NCI-H1048 (cell line): ENCODE measurements at places on chromosomes 7 and 10.
A peak's percentile ranks its signal among the peaks of the same experiment; 100 is the strongest.

- DNase-seq, result no peak
Observed at GRCh38 chr10:1048349-1048731, 579 bp downstream of the IDI1 start.

DNA sequence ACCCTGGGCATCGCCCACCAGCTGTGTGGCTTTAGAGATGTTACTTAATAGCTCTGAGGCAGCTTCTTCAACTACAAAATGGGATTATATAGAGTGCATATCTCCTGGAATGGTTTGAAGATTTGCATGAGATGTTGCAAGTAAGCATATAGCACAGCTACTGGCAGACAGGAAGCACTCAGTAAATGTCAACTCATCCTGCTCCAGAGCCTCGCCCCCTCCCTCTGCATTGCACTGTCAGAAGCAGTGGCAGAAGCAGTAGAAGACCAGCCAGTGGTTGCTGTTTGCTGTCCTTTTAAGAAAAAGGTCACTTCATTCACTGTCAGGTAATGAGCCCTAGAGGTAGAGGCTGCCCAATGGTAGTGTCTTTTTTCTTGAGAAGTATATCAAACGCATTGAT is 180.0 kb upstream of the GHITM start:
- no peak for DNase-seq

DNA sequence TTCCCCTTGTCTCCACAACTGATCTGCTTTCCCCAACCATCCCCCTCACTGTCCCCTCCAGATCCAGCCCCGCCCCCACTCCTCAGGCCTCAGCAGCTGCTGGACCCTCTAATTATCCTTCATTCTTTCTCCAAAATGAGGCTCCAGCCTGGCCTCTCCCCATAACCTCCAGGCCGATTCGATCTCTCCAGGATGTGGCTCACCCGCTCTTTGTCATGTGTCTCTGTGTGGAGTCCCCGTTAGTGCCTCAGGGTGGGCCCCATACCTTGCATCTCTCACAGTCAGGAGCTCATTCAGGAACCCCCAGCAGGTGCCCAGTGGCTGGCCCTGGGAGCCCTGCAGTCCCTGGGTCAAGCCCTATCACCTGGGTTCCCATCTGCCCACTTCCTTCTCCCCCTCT is 1.3 kb downstream of the PILRA start:
- DNase-seq, result no peak

DNA sequence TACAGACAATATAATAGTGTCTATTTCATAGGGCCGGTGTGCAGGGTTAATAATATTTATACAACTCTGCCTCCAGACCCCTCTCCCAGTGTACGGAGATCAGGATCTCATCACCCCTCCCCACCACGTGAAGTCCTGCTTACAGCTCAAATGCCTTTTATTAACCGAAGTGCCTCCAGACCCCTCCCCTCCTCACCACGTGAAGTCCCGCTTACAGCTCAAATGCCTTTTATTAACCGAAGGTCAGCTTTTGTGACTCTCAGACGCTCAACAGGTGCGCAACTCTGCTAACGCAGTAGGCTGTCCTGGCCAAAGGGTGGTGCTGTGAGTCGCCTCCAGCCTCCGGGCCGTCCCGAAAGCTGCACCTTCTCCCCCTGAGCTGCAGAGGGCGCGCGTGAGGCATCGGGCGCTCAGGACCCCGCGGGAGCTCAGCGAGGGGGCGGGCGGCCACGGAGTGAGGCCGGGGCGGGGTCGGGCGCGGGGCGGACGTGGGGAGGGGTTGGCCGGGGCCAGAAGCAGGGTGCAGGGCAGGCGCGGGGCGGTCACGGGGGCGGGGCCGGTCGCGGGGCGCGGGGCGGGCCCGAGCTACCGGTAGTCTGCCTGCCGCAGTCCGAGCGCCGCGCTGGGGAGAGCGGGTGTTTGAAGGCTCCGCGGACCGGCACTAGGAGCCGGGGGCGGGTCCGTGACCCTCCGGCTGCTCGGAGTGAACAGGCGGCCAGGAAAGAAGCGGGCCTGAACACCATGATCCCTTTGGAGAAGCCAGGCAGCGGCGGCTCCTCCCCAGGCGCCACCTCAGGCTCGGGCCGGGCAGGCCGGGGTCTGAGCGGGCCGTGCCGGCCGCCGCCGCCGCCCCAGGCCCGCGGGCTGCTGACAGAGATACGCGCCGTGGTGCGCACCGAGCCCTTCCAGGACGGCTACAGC is at the start of gene STK17A:
STK17A (plus strand) TSS at position 606 of the 921 bp plus-strand sequence; CDS start at position 742, 136 bp downstream.
- DNase-seq, result peak; percentile 64

GRCh38 chr10:94402843-94403379 is 570 bp downstream of the TBC1D12 start:
- no peak for DNase-seq

DNA sequence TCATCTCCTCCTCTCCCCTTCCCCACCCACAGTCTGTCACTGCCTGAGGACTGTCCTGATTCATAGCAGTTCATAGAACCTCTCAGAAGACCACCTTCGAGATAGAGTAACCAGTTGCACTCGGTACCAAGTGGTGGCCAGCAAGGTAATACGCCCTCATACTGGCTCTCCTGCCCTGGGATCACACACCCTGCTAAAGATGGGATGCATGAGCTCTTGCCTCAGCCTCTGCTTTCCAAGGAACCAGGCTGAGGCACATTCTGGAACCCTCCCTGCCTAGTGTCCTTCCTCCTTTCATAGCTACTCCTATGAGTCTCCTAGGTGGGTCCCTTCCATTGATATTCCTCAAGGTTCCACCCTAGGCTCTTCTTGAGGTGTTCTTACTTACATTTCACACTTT is 15.5 kb downstream of the CFAP43 start:
- no peak for DNase-seq

DNA sequence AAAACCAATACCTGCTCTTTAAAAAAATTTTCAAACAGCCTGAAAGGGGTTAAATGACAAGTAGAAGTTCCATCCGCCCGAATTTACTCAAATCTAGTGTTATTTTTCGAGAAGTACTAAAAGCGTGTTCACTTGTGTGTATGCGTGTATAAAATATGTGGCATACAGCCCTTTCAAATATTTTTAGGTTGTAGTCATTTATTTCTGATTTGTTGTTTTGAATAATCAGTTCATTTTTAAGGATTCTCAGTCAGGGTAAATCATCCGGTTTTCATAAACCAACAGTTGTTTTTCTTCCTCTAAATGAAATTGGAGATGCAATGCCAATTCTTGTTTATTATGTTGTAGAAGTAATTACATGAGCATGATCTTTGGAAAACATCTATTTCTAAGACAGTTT is 6.9 kb upstream of the SUN1 start:
- no peak for DNase-seq

- no peak for DNase-seq
Observed at GRCh38 chr7:22387583-22387982, 30.6 kb upstream of the RAPGEF5 start.

DNA sequence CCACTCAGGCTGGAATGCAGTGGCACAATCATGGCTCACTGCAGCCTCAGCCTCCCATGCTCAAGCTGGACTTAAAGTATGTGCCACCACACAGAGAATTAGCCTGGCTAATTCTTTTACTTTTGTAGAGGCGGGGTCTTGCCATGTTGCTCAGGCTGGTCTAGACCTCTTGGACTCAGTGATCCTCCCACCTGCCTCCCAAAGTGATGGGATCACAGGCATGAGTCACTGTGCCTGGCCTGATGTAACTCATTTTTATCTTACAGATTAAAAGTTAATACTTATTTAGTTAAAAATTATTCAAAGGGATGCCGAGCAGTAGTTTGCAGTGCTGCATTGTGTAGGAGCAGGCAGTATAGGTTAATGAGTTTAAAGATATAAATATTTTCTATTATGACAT is 12.6 kb upstream of the PLXDC2 start:
- no peak for DNase-seq
